ENCODE measurements at places on chromosomes 4 and X. TPM values are rescaled to one million over a fixed set of nuclear protein-coding genes. Genes with fewer than 3 reads are reported as not detected.

DMRTC1B gene
- total RNA-seq: 6.1 TPM

SORBS2 gene
- total RNA-seq: 20.2 TPM

VCX gene
- 71.2 TPM for total RNA-seq

RAB40A gene
- total RNA-seq: 37.9 TPM

COPS4 gene
- total RNA-seq: 73.2 TPM

CPE gene
- 589 TPM for total RNA-seq

SOX3 gene
- 13.7 TPM for total RNA-seq

ARHGAP4 gene
- 41.3 TPM for total RNA-seq

DDX53 gene
- total RNA-seq: 4.6 TPM

SMARCA1 gene
- 190 TPM for total RNA-seq

CYSLTR1 gene
- 0.19 TPM for total RNA-seq

CSAG1 gene
- 0.50 TPM for total RNA-seq

ANTXR2 gene
- total RNA-seq: 30.4 TPM

RNF175 gene
- 0.63 TPM for total RNA-seq

GC gene
- not detected for total RNA-seq

Data from testis (tissue), 5 donors.